ENCODE measurements at places on chromosomes 16 and 17.
A peak's percentile ranks its signal among the peaks of the same experiment; 100 is the strongest.

GRCh38 chr17:73589363-73589980 lies 54.8 kb downstream of the SDK2 start:
- DNase-seq = no peak

GRCh38 chr17:37816950-37817349 lies 72.1 kb upstream of the HNF1B start:
- DNase-seq = no peak

DNA sequence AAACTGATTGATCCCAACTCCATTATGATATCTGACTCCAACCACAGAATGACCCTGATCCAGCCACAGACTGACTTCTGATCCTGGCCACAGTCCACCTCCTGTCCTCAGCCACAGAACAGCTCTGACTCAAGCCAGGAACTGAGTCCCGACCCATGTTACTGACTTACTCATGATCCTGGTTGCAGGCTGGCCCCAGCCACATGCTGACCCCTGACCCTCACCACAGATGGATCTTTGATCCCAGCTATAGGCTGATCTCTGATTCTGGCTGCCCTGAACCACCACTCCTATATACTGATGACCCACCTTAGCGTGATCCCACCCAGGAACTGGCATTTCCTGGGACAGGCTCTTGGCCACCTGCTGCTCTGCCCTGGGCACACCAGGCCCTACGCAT lies 32.2 kb upstream of the IL21R start:
- no peak for DNase-seq

GRCh38 chr17:80927791-80928216 lies 63.8 kb upstream of the CHMP6 start:
- no peak for DNase-seq

DNA sequence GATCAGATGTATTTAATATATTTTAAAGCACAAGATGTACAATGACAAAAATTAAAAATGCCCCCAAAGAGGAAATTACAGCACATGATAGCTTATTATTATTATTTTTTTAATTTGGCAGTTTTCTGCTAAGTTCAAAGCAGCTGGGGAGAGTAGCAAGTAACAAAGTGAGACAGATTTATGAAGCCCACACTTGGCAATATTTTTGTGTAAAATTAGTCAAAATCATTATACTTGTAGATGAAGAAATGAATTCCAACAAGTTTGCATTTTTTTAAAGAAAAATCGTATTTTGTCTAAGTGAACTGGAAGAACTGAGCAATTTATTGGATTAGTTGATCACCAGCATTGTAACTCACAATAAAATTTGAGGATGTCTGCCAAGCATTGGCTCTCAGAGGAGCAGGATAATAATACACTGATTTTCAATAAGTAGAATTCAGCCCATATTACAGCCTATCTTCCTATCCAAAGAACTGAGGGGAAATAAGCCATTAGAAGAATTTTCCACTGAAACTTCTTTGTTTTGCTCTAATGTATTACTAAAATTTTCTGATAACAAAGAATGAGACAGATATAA lies 215.6 kb downstream of the MAP2K6 start:
- peak; percentile 66 for DNase-seq

All from spinal cord (tissue), 10 donors.